CD4-positive, CD25-positive, alpha-beta regulatory T cell (primary cell): ENCODE measurements at places on chromosomes 6 and 20. TPM values are rescaled to one million over a fixed set of nuclear protein-coding genes. Genes with fewer than 3 reads are reported as not detected.

ABCC10 gene
- 81.7 TPM for total RNA-seq

SRSF6 gene
- total RNA-seq = 269 TPM

- no peaks in the 10 kb centered on the region for H3K27me3 ChIP-seq
- no peak overlapping the region for H3K27ac ChIP-seq
- no peak overlapping the region for H3K4me3 ChIP-seq
- H3K4me1 ChIP-seq = no peaks in the 10 kb centered on the region
- no peak for DNase-seq
Measured at GRCh38 chr6:152993431-152993830, 9.1 kb downstream of the MTRF1L start.

GRCh38 chr6:116392132-116393013 is 21.6 kb downstream of the DSE start:
- DNase-seq = peak; percentile 8
- no peaks in the 10 kb centered on the region for H3K27me3 ChIP-seq
- H3K4me3 ChIP-seq = peak overlapping the region; percentile 28
- peaks cover 3% of the 10 kb centered on the region for H3K4me1 ChIP-seq
- no peak overlapping the region for H3K27ac ChIP-seq

DNA sequence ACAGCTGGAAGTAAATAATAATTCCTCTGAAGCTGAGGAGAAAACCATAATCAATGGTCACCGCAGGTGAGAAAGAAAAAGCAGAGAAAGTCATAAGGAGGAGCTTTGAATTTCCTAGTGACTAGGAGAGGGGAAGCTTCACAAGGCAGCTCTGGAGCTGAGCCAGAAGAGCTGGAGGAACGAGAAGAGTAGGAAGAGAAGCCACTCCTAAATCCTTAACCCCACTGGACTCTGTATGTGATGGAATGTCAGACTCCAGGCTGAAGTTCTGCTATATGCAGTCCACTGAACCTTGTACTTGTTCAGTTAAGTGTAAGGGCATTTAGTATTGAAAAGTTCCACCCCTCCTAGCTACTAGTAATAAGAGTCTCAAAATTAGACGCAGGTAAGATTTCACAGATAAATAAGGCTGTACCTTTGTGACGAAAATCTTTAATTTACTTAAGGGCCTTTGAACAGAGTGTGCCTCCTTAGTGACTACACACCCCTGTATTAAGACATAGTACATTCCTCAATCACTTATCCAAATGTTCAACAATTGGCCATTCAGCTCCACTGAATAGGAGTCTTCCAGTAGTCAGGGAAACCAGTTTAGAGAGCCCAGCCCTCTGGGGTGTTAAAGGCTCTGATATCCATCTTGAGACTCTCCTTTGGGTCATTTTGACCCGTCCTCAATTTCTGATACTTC is 71.4 kb upstream of the UFL1 start:
- no peaks in the 10 kb centered on the region for H3K4me1 ChIP-seq
- H3K4me3 ChIP-seq = no peak overlapping the region
- H3K27ac ChIP-seq = no peak overlapping the region
- DNase-seq = no peak

- H3K27ac ChIP-seq = no peak overlapping the region
- H3K36me3 ChIP-seq = peaks cover 24% of the 10 kb centered on the region
- peaks cover 15% of the 10 kb centered on the region for H3K4me1 ChIP-seq
- no peak for DNase-seq
Measured at GRCh38 chr20:63702751-63703470, 4.9 kb downstream of the ARFRP1 start.

DNA sequence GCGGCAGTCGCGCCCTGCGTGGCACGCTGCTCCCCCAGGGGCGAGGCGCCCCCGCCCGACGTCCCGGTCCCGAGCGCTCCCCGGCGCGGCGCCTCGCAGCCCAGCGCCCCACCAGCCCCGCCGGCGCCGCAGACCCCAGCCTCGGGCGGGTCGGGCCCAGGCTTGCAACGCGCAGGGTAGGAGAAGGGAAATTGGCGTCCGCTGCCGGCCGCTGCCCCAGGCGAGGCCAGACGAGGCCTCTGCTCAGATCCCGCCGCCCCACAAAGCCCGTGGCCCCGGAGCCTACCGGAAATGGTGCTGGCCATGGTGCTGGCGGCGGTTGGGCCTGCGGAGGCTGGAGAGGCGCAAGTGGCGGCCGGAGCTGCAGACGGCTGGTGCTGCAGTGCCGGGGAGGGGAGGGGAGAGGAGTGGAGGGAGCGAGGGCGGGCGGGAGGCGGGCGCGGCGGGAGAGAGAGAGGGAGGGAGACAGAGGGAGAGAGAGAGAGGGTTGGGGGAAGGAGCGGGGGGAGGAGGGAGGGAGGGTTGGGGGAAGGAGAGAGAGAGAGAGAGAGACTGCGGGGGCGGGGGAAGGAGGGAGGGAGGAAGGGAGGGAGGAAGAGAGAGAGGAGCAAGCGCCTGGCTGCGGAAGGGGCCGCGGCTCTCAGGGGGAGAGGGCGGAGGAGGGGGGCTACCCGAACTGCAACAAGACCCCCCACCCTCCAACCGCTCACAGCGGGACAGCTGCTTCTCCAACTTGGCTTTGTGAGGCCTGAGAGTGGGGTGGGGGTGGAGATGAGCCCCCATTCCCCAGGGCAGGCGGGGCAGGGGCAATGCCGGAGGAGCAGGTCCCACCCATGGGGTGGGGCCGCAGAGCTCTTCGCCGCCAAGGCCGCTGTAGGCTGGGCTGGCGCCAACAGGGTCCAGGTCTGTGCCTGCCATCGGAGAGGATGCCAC is at the start of gene STMN3:
Gene STMN3 (minus strand): TSS at position 384 of the 933 bp plus-strand sequence. CDS start 79 bp downstream, at position 305.
- peak; percentile 61 for DNase-seq
- peak within 1 kb of the TSS; percentile 51 for H3K27ac ChIP-seq
- no peak within 1 kb of the TSS for H3K4me3 ChIP-seq
- no peaks in the 10 kb centered on the region for H3K36me3 ChIP-seq

GSTA3 gene
- not detected for total RNA-seq

COQ3 gene
- 1.4 TPM for total RNA-seq

DNA sequence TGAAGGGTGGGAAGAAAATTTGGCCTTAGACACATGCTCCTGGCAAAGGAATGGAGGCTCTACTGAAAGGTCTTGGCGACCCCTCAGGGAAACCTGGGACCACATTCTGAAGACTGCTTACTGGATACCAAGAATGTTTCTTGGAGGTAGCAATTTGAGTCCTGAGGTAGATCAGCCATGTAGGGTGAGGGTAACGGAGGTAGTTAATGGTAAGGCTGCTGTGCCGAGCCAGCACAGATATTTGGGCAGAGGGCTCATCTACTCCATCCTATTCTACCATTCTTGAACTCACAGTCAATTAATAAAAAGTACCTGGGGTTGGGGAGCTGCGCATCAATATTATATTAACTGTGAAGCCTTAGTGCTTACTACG is 401 bp upstream of the PHF3 start:
- H3K4me3 ChIP-seq = peak overlapping the region; percentile 85
- DNase-seq = no peak
- H3K27ac ChIP-seq = peak overlapping the region; percentile 93
- H3K27me3 ChIP-seq = peaks cover 3% of the 10 kb centered on the region

DNA sequence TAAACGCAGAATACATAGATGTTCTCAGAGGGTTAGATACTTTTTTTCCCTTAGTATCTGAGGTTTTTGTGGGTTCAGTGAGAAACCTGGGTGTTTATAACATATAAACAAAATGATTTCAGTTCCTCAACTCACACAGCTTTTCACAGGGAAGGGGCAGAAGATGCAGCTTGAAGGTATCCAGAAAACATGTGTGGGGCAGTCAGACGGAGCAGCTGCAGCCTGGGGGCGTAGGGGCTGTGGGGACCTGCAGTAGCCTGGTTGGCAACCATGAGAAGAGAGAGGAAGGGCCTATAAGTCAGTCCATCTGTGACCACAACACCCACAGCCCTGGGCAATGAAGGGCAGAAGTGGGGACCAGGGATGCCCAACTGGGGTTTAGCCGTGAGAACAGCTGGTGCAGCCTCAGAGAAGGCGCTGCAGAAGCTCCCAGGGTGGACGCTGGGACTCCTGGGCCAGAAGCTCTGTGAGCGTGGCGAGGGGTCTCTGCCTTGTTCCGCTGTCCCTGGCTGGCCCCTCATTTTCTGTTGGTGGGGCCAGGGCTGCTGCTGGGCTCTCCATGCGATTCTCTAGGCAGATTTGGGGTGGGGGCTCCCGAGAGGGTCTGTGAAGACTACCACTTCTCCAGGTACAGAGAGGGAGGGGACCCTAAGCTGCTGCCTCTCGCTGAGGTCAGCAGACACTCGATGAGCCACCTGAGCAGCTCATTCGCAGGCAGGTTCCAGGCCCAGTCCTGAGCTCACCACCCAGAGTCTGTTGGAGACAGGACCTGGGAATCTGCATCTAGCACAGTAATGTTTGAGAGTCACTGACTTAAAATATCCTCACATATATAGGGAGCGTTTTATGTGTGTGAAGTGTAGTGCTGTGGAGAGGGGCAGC is 181.2 kb downstream of the ZDHHC14 start:
- H3K4me3 ChIP-seq = no peak overlapping the region
- H3K36me3 ChIP-seq = no peaks in the 10 kb centered on the region
- no peak overlapping the region for H3K27ac ChIP-seq
- DNase-seq = no peak
- H3K4me1 ChIP-seq = no peaks in the 10 kb centered on the region

TSBP1 gene
- not detected for total RNA-seq

DNA sequence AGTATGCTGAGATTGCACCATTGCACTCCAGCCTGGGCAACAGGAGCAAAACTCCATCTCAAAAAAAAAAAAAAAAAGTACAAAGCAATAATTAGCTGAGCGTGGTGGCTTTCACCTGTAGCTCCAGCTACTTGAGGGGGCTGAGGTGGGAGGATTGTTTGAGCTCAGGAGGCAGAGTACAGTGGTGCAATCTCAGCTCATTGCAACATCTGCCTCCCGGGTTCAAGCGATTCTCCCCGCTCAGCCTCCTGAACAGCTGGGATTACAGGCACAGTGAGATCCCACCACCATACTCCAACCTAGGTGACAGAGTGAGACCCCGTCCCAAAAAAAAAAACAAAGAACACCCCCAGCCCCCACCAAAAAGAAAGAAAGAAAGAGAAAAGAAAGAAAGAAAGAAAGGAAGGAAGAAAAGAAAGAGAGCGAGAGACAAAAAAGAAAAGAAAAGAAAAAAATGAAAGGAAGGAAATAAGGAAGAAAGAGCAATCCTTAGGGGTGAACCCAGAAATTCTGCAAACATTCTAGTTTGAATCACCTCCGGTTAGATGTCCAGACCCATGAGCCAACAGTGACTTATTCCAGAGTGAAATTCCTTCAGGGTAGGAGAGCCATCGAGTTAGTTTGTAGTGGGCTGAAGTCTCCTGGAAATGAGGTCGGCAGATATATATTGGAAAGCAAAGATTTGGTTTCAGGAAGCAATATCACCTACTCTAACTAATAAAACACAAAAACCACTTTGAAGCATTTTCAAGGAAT is 3.2 kb upstream of the RIPOR3 start:
- DNase-seq = no peak
- no peak overlapping the region for H3K4me3 ChIP-seq
- H3K27me3 ChIP-seq = peaks cover 15% of the 10 kb centered on the region
- H3K36me3 ChIP-seq = no peaks in the 10 kb centered on the region
- H3K4me1 ChIP-seq = no peaks in the 10 kb centered on the region

- DNase-seq = peak; percentile 18
- peak overlapping the region; percentile 92 for H3K27ac ChIP-seq
- peak overlapping the region; percentile 91 for H3K4me3 ChIP-seq
Measured at GRCh38 chr20:5118220-5119142, 1.3 kb downstream of the PCNA start.

DNA sequence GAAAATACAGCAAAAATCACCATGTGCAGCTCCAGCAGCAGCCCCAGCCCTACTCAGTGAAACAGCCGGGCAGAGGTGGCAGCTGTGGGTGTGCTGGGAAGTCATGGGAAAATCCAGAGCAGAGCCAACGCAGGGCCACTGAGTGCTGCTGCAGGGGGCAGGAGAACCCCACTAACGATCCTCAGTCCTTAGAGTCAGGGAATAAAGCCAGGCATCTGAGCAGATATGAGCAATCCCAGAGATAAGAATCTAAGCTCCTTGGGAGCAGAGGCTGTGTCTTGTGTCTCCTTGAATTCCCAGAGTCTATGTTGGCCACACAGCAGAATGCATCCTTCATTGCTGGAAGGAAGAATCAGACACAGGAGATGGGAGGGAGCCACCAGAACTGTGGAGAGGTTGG is 493.1 kb upstream of the MAP3K7 start:
- no peak overlapping the region for H3K4me3 ChIP-seq
- no peaks in the 10 kb centered on the region for H3K27me3 ChIP-seq

RIPPLY2 gene
- not detected for total RNA-seq

- H3K36me3 ChIP-seq = no peaks in the 10 kb centered on the region
- no peaks in the 10 kb centered on the region for H3K27me3 ChIP-seq
- H3K4me1 ChIP-seq = no peaks in the 10 kb centered on the region
- no peak overlapping the region for H3K27ac ChIP-seq
Measured at GRCh38 chr6:107319906-107320530, 139.3 kb downstream of the PDSS2 start.

DNA sequence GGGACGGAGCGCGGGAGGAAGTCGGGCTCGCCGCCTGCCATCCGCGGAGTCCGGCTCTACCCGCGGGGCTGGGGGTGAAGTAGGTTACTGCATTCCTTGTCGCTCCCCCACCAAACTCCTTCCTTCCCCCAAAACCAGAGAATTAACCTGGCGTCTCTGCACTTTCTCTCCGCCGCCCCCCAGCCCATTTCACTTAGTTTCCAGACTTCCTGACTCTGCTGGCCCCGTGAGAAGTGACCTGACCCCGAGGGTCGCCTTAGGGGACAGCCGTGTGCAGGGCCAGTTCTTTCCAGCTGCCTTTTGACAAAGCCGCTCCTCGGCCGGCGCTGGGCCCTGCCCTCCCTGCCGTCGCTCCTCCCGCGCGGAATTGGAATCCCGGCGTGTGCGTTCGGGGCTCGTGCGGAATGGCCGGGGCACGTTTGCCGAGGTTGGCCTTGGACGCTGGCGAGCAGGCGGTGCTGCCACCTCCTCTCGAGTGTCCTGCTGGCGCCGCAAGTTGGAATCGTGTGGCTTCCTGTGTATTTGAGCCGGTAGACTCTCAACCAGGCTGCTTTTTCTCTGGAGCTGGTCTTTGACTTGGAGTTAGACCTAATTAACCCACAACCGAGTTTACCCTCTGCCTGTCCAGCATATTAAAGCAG is 650 bp downstream of the DCBLD1 start:
- no peak overlapping the region for H3K27ac ChIP-seq
- DNase-seq = no peak
- no peaks in the 10 kb centered on the region for H3K36me3 ChIP-seq

- H3K36me3 ChIP-seq = peaks cover 18% of the 10 kb centered on the region
- no peak for DNase-seq
- H3K27me3 ChIP-seq = no peaks in the 10 kb centered on the region
- H3K4me3 ChIP-seq = no peak overlapping the region
Measured at GRCh38 chr20:58695084-58695722, 2.6 kb downstream of the NPEPL1 start.

GRCh38 chr6:33694401-33694931 is 17.0 kb downstream of the UQCC2 start:
- DNase-seq = peak; percentile 43
- peaks cover 42% of the 10 kb centered on the region for H3K36me3 ChIP-seq
- H3K27me3 ChIP-seq = no peaks in the 10 kb centered on the region
- H3K4me1 ChIP-seq = peaks cover 58% of the 10 kb centered on the region
- H3K4me3 ChIP-seq = no peak overlapping the region
- H3K27ac ChIP-seq = peak overlapping the region; percentile 72

TRIM39 gene
- total RNA-seq = 39.2 TPM

DNA sequence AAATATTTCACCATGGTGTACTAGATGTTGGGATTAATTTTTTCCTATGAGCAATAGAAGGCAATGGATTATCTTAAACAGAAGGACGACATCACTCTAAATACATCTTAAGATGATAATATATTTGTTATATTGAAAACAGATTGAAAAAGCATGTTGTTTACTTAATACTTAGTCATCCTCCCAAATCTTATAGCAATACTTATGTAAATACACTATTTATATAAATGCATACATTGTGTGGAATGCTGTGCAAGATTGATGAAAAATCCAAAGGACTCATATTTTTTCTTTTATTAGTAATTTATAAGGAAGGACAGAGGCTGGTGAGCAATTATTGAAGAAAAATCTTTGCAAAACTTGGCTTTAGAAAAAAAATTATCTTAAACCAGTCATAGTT is 593.5 kb downstream of the MMUT start:
- no peak for DNase-seq
- no peaks in the 10 kb centered on the region for H3K4me1 ChIP-seq
- H3K36me3 ChIP-seq = no peaks in the 10 kb centered on the region
